ENCODE measurements at places on chromosomes 4 and X. TPM values are rescaled to one million over a fixed set of nuclear protein-coding genes. Genes with fewer than 3 reads are reported as not detected.

- peaks cover 48% of the 10 kb centered on the region for H3K4me1 ChIP-seq
- H3K36me3 ChIP-seq = peaks cover 31% of the 10 kb centered on the region
- no peaks in the 10 kb centered on the region for H3K27me3 ChIP-seq
- H3K27ac ChIP-seq = peak overlapping the region; percentile 8
- H3K4me3 ChIP-seq = no peak overlapping the region
- no peak for DNase-seq
These were observed 123.3 kb downstream of the KDM6A start for GRCh38 chrX:44996277-44996676.

DNA sequence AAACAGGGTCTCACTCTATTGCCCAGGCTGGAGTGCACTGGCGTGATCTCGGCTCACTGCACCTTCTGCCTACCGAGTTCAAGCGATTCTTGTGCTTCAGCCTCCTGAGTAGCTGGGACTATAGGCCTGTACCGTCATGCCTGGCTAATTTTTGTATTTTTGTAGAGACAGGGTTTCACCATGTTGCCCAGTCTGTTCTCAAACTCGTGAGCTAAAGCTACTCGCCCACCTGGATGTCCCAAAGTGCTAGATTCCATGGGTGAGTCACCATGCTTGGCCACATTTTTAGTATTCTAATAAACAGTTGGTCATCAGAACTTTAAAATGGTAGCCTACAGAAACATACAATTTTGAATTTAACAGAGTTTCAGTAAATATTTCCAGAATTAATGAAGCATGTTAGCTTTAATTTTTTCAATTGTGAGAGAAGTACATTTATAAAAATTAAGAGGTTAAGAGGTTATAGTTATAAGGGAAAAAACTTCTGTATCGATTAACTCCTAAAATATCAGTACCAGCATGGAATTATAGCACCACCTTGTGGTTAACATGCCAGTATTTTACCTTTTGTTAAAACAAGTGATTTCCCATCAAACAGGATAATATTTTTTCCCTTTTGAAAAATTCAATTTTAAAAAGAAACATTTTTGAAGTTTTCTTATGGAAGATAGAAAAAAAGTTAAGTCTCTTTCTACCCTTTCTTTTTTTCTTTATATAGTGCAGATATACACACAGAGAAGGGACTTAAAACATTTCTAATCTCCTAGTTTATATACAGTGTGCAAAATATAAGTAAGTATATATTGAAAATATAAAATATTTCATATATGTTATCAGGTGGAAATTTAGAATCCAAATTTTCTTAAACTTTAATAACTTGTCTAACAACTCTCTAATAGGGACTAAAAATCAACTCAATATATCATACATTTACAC, 35.4 kb downstream of the CEP44 start:
- H3K4me3 ChIP-seq = no peak overlapping the region
- no peak for DNase-seq
- H3K36me3 ChIP-seq = no peaks in the 10 kb centered on the region
- no peaks in the 10 kb centered on the region for H3K4me1 ChIP-seq
- no peaks in the 10 kb centered on the region for H3K27me3 ChIP-seq

GRCh38 chr4:76620723-76621468, 185.9 kb downstream of the SHROOM3 start:
- no peak overlapping the region for H3K4me3 ChIP-seq
- H3K4me1 ChIP-seq = no peaks in the 10 kb centered on the region
- no peak overlapping the region for H3K27ac ChIP-seq
- H3K27me3 ChIP-seq = peaks cover 29% of the 10 kb centered on the region
- no peaks in the 10 kb centered on the region for H3K36me3 ChIP-seq

DNA sequence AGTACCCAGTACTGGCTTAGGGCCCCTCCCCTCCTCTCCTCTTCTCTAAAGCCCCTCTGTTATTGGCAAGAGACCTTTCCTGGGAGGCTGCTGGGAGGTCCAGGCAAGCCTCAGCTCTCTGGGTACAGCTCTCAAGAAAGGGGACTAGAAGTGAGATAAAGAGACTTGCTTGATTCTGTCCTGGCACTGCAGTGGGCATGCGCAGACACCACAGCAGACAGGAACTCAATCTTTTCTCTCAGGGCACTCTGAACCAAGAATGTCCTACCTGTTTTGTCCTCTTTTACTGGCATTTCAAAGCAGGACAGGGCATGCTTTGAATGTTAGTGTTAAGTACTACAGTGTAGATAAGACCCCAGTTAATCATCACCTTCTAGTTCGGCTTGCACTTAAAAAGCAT, 74.9 kb downstream of the NYX start:
- peaks cover 23% of the 10 kb centered on the region for H3K4me1 ChIP-seq
- H3K27me3 ChIP-seq = no peaks in the 10 kb centered on the region
- H3K27ac ChIP-seq = no peak overlapping the region

GRCh38 chr4:145920205-145920604, 18.4 kb downstream of the ZNF827 start:
- peaks cover 56% of the 10 kb centered on the region for H3K36me3 ChIP-seq
- no peak overlapping the region for H3K27ac ChIP-seq
- DNase-seq = no peak
- H3K4me3 ChIP-seq = no peak overlapping the region
- no peaks in the 10 kb centered on the region for H3K27me3 ChIP-seq
- peaks cover 55% of the 10 kb centered on the region for H3K4me1 ChIP-seq

DNA sequence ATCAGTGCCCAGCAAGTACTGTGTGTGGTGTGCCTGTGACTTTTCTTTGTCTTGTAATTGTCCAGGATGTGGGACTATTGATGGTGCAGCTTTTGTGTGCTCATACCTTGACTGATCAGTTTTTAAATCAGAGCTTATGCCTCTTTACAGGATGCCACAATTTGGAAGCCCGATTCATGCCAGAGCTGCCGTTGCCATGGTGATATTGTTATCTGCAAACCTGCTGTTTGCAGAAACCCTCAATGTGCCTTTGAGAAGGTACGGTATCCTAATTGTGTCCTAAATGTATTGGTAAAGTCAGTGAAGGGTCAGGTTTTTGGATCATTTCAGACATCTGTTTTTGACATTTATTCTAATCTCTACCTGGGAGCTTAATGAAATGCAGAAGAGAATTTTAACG, 180.2 kb downstream of the FRAS1 start:
- no peaks in the 10 kb centered on the region for H3K36me3 ChIP-seq
- no peaks in the 10 kb centered on the region for H3K4me1 ChIP-seq
- no peak for DNase-seq
- H3K27ac ChIP-seq = no peak overlapping the region

DNA sequence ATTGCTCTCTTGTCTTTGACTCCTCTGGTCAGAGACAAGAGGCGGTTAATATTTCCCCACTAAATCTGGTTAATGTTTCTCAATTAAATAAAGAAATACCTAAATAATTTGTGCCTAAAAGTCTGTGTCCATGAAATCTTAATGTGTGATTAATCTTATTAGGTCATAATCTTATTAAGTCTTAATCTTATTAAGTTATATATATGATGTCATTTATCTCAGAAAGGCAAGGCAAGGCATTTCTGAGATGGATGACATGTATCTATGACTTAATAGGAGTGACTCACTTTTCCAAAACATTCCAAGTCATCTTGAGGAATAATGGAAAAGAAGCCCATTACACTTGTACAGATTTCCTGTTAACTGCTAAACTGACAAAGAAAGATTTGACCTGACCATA, 74.7 kb downstream of the TRAM1L1 start:
- no peaks in the 10 kb centered on the region for H3K27me3 ChIP-seq
- no peaks in the 10 kb centered on the region for H3K36me3 ChIP-seq
- H3K4me3 ChIP-seq = no peak overlapping the region
- H3K27ac ChIP-seq = no peak overlapping the region
- DNase-seq = no peak

DNA sequence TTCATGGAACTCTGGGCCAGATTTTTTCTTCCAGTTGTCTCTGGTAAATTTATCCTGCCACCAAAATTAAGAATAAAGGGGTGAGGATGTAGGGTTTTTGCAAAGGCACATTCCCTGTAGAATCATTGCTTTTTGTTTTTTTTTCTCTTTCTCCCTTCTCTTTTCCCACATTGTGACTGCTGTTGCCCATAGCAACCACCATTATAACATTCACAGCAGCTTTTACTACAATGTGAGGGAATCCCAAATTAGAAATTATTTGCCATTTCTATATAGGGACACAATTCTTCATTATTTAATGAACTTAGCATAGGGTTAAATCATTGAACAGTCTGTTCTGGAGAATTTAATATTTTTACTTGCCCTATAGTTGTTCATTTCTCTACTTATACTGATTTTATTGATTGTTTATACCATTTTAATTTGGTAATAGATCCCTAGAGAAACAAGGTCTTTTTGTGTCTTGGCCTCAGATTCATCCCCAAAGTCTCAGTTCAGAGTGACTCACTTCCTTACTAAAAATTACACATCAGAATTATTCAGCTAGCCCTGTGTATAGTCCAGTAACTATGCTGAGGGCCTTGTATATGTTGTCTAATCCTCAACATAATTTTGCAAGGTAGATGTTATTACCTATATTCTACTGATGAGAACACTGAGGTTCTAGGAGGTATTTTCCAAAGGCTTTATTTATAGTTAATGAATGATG, 80.8 kb upstream of the ANK2 start:
- no peak overlapping the region for H3K4me3 ChIP-seq
- no peak overlapping the region for H3K27ac ChIP-seq
- no peak for DNase-seq
- no peaks in the 10 kb centered on the region for H3K36me3 ChIP-seq
- peaks cover 3% of the 10 kb centered on the region for H3K27me3 ChIP-seq

DNA sequence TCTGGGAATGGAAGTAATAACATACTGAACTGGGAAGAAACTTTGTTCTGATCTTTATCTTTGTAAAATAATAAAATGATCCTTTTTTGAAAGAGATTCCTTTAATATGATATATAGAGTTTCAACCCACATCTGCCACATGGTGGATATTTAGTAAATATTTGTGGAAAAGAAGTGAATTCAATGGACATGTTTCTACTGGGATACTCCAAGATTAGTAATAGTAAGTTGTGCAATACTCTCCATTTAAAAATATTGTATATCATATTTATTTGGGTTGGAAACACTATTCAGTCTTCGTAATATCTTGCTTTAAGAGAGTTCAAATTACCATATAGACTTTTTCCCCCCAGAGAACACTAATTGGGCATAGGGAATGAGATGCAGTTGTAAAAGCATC, 17.8 kb upstream of the ARSJ start:
- H3K27me3 ChIP-seq = no peaks in the 10 kb centered on the region
- H3K36me3 ChIP-seq = no peaks in the 10 kb centered on the region
- DNase-seq = no peak
- peaks cover 8% of the 10 kb centered on the region for H3K4me1 ChIP-seq
- no peak overlapping the region for H3K27ac ChIP-seq

GRCh38 chr4:85784348-85784747, 309.4 kb downstream of the ARHGAP24 start:
- H3K27me3 ChIP-seq = no peaks in the 10 kb centered on the region
- no peak overlapping the region for H3K4me3 ChIP-seq
- no peaks in the 10 kb centered on the region for H3K36me3 ChIP-seq

GRCh38 chrX:87003031-87003430, 514.6 kb upstream of the KLHL4 start:
- H3K36me3 ChIP-seq = no peaks in the 10 kb centered on the region
- H3K4me1 ChIP-seq = no peaks in the 10 kb centered on the region
- H3K27me3 ChIP-seq = no peaks in the 10 kb centered on the region
- H3K4me3 ChIP-seq = no peak overlapping the region

- H3K4me1 ChIP-seq = peaks cover 3% of the 10 kb centered on the region
- no peak for DNase-seq
- H3K4me3 ChIP-seq = no peak overlapping the region
- H3K27me3 ChIP-seq = no peaks in the 10 kb centered on the region
These were observed 1590.7 kb upstream of the TENM3 start for GRCh38 chr4:180652533-180652932.

Gene VBP1
- 82.9 TPM for total RNA-seq

Gene NPY1R
- not detected for total RNA-seq

Gene HAUS3
- total RNA-seq = 23.6 TPM

Gene ATP2B3
- not detected for total RNA-seq

Gene L1CAM
- 0.29 TPM for total RNA-seq

Gene PAGE5
- not detected for total RNA-seq

Gene PARM1
- not detected for total RNA-seq

Gene MAML3
- 2.3 TPM for total RNA-seq

Gene GUCY1B1
- total RNA-seq = 0.27 TPM
